NCI-H187 treated with DMSO at 0.1 percent for 48 hours (cell line): ENCODE measurements at places on chromosomes 5 and 9.
A peak's percentile ranks its signal among the peaks of the same experiment; 100 is the strongest.

- no peak for DNase-seq
Observed at GRCh38 chr5:2890011-2890410, 138.5 kb upstream of the IRX2 start.

- no peak for DNase-seq
Observed at GRCh38 chr5:161085056-161085455, 233.0 kb upstream of the ATP10B start.

DNA sequence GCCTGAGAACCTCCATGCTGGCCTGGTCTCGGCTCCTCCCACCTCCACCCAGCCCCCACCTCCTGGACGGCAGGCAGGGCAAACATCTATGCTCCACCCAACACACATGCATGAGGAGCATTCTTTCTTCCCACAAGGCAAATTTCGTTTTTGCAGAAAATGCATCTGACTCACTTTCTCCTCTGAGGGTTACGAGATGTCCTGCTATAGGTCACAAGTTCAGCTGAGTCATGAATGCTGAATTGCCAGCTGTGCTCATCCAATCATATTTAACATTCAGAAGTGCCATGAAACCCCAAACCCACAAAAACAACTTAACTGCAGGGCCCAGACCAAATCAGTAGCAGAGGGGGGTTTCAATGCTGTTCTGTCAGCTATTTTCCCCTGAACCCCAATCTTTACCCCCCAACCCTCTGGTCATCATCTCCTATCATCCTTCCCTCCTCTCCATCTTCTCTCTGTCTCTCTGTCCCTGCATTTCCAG, 39.0 kb upstream of the OSMR start:
- no peak for DNase-seq

DNA sequence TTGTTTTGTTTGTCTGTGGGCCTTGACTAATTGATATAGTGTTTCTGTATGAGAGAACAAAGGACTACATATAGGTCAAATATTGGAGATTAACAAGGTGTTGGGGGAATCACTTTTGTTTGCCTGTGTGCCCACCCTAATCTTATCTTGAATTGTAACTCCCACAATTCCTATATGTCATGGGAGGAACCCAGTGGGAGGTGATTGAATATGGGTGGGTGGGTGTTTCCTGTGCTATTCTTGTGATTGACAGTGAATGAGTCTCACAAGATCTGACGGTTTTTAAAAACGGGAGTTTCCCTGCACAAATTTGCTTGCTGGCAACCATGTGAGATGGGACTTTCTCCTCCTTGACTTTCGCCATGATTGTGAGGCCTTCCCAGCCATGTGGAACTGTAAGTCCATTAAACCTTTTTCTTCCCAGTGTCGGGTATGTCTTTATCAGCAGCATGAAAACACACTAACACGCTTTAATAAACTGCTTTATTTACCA, 64.9 kb upstream of the HSPB3 start:
- DNase-seq = no peak

DNA sequence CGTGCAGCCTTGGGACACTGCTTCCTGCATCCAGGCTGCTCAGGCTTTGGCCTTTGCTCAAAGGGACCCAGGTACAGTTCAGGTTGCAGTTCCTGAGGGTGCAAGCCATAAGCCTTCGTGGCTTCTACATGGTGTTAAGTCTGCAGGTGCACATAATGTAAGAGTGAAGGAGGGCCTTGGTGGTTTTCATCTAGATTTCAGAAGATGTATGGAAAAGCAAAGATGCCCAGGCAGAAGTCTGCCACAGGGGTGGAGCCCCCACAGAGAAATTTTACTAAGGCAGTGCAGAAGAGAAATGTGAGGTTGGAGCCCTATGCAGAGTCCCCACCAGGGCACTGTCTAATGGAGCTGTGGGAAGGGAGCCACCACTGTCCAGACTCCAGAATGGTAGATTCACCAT, 200.9 kb downstream of the ICE1 start:
- no peak for DNase-seq

GRCh38 chr5:28766565-28767158, 1728.3 kb upstream of the CDH9 start:
- DNase-seq = no peak

DNA sequence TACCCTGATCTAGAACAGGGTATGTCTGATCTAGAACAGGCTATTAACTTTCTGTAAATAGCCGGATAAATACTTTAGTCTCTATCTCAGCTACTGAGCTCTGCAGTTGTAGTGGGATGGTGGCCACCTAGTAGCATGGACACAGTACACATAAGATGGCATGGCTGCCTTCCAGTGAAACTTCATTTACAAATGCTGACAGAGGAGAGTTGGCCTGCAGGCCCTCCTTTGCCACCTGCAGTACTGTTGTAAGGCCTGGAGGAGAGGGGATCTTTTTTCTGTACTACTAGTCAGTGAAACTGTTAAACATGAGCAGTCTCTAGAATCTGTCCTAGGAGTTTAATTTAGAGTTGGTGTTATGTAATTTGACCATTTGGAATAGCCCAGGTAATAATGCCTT, 86.0 kb downstream of the TRIO start:
- no peak for DNase-seq

GRCh38 chr9:136255896-136256890, 10.6 kb upstream of the QSOX2 start:
- no peak for DNase-seq

GRCh38 chr9:76417394-76417793, 23.2 kb upstream of the RFK start:
- DNase-seq = no peak

- DNase-seq = no peak
Observed at GRCh38 chr9:114105236-114105635, 6.1 kb upstream of the KIF12 start.

GRCh38 chr9:127971357-127972235, 9.2 kb downstream of the EEIG1 start:
- no peak for DNase-seq

DNA sequence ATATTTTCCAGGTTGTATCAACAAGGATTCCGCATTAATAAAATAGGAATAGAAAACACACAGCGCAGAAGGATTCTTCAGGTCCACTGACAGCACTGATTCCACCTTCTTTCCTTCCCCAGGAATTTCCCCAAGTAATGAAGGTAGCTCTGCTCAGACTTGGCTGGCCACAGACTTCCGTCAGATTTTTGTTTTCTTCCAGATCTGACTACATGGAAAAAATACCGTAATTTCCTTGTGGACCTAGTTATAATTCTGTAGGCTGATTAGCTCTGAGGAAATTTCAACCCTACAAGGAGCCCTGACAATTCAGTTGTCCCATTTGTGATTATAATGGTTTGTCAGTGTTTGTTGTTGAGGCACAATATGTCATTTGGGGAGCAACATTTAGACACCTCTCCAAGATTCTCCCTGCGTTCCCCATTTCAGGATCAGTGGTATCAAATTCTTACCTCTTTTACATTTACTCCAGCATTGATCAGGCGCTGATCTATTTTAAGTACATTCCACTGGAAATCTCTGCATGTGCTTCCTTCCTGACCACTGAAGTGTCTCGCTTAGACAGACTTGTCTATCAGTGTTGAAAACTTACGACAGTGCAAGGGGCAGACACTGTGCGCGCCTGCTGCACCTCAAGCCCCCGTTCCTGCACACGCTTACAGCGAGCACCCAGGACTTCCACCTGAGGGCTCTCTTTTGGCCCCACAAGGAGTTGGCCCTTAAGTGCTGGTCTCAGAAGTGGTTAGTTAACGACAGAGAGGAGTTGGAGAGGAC, 94.8 kb downstream of the LHFPL2 start:
- DNase-seq = no peak

DNA sequence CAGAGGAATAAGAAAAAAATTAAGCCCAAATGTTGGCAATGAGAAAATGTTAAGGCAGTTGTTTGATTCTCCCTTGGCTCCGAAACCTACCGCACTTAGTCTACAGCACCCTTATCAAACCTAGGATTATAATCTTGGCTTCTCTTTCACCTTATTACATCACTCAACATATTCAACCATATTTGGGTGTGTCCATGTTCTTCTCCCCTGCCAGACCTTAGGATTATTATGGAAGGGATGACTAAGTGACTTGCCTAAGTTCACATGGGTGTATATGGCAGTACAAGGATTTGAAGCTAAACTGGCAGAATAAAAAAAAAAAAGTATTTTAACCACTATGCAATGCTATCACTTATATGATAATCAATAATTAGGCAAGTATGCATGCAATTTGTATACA, 76.4 kb downstream of the PLK2 start:
- DNase-seq = no peak

DNA sequence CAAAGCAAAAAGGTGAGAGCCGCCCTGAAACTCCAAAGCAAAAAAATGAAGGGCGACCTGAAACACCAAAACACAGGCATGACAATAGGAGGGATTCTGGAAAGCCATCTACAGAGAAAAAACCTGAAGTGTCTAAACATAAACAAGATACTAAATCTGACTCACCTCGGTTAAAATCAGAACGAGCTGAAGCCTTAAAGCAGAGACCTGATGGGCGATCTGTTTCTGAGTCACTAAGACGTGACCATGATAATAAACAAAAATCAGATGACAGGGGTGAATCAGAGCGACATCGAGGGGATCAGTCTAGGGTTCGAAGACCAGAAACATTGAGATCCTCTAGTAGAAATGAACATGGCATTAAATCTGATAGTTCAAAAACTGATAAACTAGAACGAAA, 108.8 kb downstream of the NIPBL start:
- DNase-seq = no peak

GRCh38 chr9:135514342-135515082, 6.7 kb upstream of the LCN1 start:
- DNase-seq = no peak

GRCh38 chr5:149403923-149404745, 25.0 kb upstream of the IL17B start:
- DNase-seq = peak; percentile 8

DNA sequence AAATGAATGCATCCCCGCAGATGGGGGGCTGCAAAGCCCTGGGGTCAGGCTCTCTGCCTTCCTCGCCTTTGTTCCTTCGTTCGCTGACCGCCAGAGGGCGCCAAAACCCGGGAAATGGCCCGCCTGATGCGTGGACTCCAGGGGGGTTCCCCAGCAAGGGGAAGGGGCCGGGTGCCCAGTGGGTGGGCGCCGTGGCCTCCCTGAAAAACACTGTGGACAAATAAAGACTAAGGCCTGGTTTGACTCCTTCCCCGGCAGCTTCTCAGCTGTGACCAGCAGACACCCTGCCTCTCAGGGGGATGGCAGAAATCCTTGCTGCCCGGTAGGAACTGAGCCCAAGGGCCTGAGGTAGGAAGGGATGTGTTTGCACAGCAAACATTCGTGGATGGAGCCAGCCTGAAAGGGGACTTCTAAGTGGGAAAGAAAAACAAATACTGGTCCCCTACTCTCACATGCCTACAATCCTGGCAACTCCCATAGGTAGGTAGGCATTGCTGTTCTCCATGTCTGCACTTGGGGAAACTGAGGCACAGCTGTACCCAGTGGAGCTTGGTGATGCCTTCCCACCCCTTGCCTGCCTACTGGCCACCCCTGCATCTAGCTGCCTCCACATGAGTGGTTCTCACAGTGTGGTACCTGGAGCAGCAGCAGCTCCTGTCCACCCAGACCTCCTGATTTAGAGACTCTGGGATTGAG, 57.7 kb downstream of the DUSP1 start:
- DNase-seq = no peak

- no peak for DNase-seq
Observed at GRCh38 chr9:13020146-13021040, 245.6 kb downstream of the LURAP1L start.

GRCh38 chr5:132012371-132013005, 1.0 kb upstream of the ACSL6 start:
- DNase-seq = no peak

GRCh38 chr9:88837731-88838130, 153.5 kb upstream of the S1PR3 start:
- no peak for DNase-seq

- DNase-seq = no peak
Observed at GRCh38 chr5:108747111-108747773, 455 bp upstream of the FER start.

GRCh38 chr5:73917433-73917832, 291.4 kb downstream of the ARHGEF28 start:
- DNase-seq = no peak

DNA sequence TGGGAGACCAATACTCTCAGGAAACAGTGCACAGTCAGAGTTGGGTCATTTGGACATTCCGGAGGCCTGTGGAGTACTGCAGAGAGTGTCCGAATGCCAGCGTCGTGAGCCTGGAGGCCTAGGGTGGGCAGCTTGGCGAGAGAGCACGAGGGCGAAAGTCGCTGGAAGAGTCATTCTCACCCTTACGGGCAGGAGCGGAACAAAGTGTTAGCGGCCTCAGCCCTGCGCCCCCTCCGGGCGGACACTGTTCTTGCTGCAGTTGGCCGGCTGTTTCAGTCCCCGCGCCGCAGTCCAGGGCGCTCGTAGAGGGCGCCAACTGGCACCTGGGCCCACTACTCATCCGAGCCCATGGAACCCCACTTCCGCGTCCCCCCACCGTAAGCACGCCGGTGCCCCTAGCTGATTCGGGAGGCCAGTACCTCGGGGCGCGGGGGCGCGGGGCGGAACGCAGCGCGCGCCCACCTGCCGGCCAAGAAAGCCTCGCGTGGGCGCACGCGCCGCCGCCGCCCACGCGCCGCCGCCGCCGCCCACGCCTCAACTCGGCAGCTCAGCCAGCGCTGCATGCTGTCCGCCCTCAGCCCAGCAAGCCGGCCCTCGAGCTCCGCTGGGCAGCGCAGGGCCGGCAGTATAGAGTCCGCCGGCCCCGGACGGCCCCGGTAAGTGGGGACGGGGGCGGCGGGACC, 99.7 kb upstream of the CCL21 start:
- DNase-seq = no peak

GRCh38 chr5:173246135-173246495, 11.1 kb upstream of the NKX2-5 start:
- DNase-seq = no peak

- no peak for DNase-seq
Observed at GRCh38 chr5:132813599-132814502, 749 bp downstream of the SOWAHA start.

GRCh38 chr9:25613709-25614108, 64.5 kb downstream of the TUSC1 start:
- no peak for DNase-seq

GRCh38 chr9:135134268-135135022, 47.0 kb downstream of the OLFM1 start:
- DNase-seq = no peak

GRCh38 chr5:84298628-84299027, 86.1 kb downstream of the EDIL3 start:
- DNase-seq = no peak

GRCh38 chr5:98749046-98749445, 24.4 kb upstream of the RGMB start:
- no peak for DNase-seq
